ENCODE measurements at places on chromosomes 2 and 18.

DNA sequence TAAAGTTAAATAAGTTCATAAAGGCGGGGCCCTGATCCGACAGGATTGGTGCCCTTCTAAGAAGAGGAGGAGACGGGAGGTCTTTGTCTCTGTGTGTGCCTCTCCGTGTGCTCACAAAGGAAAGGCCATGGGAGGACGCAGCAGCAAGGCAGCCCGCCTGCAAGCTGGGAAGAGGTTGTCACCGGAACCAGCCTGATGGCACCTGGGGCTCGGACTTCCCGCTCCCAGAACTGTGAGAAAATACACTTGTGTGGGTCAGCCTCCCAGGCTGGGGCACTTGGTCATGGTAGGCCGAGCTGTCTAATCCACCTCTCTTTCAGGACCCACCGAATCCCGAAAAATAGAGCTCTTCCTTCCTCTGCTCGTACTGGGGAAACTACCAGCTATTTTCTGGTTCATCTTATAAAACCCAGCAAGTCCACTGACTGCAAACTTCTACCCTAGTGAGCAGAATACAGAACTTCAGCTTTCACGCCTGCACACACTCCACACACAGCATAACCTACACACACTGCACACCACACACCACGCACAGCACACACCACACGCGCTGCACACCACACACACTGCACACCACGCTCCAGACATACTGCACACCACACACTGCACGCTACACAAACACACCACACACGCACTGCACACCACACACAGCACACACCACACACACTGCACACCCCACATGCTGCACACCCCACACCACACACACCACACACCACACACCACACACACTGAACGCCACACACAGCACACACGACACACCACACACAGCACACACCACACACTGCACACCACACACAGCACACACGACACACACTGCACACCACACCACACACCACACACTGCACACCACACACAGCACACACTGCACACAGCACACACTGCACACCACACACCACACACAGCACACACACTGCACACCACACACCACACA is 58.1 kb downstream of the ASB1 start:
- DNase-seq: no peak

GRCh38 chr2:43370146-43370545 is 143.7 kb upstream of the ZFP36L2 start:
- DNase-seq: no peak

GRCh38 chr2:145484448-145485097 is 964.7 kb upstream of the ZEB2 start:
- no peak for DNase-seq

GRCh38 chr2:219510512-219511135 is 3.7 kb upstream of the ASIC4 start:
- no peak for DNase-seq

DNA sequence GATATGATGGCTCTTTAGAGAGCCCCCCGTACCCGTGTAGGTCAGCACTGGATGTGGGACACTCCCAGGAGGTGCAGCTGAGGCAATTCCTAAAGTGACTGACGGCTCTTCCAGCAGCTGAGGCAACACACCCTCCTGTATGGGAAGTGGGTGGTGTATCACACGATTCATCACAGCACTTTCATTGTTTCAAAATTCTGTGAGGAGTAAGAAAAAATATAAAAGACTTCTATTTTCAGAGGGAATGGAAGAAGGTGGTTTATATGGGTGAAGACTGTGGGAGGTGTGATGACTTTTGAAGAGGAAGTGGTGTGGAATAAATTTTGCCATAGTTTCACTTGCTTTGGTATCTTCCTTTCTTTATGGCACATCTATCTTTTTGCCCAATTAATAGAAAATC is 22.3 kb downstream of the QPCT start:
- DNase-seq: no peak

GRCh38 chr2:230781130-230781797 is 68.6 kb downstream of the CAB39 start:
- DNase-seq: no peak

DNA sequence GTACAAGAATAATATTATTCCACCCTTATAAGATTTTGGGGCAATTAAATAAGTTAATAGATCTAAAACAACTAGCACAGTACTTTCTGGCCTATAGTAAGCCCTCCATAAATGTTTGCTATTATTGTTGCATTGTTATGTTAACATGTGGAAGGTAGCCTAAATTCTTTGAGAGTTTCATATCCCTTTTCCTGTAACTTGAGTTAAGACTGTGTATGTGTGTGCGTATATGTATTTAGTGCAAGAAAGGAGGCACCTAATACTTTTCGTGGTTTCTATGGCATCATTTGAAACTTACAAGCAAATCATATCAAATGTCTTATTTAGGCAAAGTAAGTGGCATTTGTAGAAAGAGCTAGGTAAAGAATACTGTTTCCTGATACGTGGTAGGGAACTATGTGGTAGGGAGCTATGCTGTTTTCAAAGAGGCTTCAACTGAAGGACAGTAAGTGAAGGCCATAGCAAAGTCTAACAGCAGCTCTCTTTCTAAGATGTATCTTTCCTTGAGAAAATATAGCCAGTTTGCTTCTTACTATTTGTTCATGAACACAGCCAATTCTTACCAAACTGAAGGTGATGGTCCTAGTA is 36.8 kb upstream of the C2orf74 start:
- no peak for DNase-seq

DNA sequence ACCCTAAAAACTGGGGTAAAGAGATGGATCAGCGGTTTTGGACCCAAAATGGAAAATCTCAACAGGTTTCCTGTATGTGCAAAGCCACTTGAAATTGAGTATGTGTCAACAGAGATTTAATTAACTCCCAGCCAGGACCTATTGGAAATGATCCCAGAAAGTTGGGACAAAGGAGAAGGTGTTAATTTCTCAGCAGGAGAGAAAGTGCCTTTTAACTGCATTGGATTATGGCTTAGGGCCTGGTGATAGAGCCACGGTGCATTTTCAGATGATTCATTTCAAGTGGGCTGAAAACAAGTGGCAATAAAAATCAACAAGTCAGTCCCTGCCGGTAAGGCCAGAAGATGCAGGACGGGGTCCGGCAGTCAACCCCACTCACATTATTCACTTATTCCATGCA is 80.2 kb upstream of the BCL11A start:
- DNase-seq: no peak

- no peak for DNase-seq
Measured at GRCh38 chr2:39871291-39871761, 92.3 kb upstream of the THUMPD2 start.

DNA sequence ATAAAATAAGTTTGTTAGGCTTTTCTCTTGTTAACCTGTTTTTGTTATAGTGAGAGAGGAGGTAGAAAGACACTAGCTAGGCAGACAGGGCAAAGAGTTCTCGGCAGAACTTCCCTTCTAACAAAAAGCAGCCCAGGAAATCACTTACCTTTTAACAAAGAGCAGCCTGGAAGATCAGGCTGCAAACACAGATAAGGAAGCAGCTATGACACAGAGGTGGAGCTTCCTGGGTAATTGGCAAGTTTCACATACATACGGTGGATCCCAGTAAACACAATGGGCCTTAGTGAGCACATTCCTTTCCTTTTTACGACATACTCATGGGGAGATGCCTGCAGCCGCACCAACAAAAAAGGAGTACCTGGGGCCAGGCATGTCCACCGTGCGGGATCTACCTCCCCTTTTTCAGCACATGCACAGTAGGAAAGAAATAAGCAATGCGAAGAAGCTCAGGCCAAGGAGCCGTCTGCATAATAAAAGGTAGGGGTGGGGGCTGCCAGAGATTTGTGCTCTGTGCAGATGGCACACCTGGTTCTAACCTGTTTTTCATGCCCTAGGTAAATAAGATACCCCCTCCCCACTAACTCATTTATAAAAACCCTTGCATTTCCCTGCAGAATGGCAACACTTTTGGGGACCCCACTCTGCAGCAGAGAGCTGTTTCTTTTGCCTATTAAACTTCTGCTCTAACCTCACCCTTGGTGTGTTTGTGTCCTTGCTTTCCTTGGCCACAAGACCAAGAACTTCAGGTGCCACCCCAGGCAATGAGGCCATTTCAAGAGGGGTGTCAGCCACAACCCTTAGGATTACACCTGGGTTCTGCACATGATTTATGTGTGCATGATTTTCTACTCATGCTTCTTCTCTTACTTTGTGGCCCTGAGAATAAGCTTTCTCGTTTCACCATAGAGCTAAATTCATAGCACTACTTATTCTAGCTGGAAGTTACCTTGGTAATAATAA is 26.5 kb downstream of the MDH1 start:
- DNase-seq: no peak

DNA sequence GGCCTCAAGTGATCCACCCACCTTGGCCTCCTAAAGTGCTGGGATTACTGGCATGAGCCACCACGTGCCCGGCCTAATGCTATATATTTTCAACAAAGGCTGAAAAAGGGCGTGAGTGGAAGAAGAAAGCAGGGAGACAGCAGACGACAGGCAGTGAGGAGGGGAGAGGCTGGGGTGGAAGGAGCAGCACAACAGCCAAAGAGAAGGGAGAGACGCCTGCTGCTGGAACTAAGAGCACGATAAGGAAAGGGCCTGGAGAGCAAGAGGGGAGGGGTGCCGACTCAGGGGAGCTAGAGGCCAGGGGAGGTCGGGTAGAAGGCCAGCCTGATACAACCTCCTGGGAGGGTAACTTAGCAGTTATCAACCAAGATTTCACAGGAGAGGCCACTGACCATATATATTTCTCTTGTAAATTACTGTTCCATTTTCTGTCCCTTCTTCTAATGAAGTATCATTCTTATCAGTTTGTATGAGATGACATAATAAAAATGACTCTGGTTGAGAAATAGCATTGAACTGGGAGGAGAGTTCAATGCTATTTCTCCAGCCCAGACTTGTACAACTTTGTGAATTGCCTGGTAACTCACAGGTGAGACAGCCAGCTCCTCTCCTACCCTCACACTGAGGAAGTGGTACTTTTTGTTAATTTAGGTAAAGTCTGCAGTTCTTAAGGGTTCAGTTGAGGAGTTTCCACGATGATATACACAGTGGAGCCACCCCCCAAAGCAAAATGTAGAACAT is 5.8 kb upstream of the RNU4ATAC start:
- no peak for DNase-seq

- no peak for DNase-seq
Measured at GRCh38 chr2:42964439-42965083, 172.2 kb upstream of the HAAO start.
